Gastroesophageal sphincter (tissue), 4 donors: ENCODE measurements at places on chromosomes 11 and 22. TPM values are rescaled to one million over a fixed set of nuclear protein-coding genes. Genes with fewer than 3 reads are reported as not detected.

The ASRGL1 gene
- 10.1 TPM for total RNA-seq

The WT1 gene
- total RNA-seq = 2.7 TPM

The MUC6 gene
- not detected for total RNA-seq

DNA sequence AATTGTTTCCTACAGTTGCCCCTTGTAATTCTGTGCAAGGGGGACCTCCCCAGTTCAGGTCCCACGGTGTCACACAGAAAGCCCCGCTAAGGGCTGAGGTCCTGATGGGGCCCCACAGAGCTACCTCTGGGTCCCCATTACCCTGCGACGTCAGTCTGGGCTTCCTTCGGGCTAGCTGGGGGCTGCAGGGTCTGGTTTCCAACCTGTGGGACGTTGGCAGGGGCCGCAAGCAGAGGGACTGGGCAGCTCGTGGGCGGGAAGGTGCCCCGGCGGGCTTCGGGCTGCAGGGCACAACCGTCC, 698 bp downstream of the SLC37A4 start:
- no peak for ATAC-seq

GRCh38 chr22:41096391-41096790, 4.0 kb downstream of the EP300 start:
- no peak for ATAC-seq

DNA sequence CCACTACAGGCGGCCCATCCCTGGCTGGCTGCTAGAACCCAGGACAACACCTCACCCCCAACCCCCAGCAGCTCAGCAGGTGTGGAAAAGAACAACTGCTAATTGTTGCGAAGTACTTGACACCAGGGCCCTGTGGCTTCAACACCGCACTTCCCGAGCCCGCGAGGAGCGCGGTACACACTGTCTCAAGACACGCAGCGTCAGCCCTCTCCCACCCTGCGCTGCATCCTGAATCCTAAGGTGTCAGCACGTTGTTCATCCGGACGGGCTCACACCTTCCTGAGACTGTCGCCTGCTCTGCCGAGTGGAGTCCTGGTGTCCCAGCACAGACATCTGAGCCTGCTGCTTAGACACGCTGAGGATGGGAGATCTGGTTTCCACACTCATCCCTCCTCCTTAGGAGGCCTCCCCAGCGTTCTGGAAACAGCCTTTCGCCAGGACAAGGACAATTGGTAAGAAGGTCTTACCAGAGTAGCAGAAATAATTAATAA, 1336.2 kb downstream of the BRD1 start:
- no peak for ATAC-seq

- ATAC-seq = no peak
Observed at GRCh38 chr11:84420271-84420670, 1134.1 kb upstream of the CCDC90B start.

GRCh38 chr11:1881442-1882264, 10.0 kb downstream of the PRR33 start:
- peak; percentile 20 for ATAC-seq

GRCh38 chr22:28772633-28773460, at the start of gene CCDC117:
Gene CCDC117, plus strand, starts transcription at chr22:28772695. Its CDS starts 155 bp downstream, at chr22:28772850.
- peak; percentile 97 for ATAC-seq
